Daoy (cell line): ENCODE measurements at places on chromosomes 3 and 15. TPM values are rescaled to one million over a fixed set of nuclear protein-coding genes. Genes with fewer than 3 reads are reported as not detected.

MED12L gene
- total RNA-seq = 1.8 and 2.7 TPM in 2 replicates

DNA sequence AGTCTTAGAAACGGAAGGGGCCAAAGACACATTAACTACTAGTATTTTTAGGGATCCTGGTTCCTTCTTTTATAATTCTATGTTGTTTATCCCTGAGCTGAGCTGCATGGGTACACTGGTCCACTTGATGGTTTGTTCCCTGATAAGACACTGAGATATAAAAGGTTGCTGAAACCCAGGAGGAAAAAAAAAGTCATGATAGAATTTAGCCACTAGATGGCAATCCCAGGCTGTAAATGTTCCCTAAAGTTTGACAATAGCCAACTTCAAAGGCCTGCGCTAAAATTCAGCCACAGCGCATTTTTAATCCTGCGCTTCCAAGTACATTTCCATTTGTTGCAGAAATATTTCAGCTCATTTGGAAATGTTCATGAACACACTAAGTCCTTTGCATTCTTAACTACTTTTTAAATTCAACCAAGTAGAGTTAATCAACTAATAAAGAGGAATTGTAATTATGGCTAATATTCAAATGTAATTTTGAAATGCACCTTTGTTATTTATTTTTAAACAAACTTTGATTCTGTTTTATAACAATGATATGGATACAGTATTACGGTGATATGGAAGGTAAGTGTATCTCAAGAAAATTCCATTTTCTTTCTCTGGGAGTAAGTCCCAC lies 249.3 kb upstream of the FEZF2 start:
- peak; percentile 25 for DNase-seq

DNA sequence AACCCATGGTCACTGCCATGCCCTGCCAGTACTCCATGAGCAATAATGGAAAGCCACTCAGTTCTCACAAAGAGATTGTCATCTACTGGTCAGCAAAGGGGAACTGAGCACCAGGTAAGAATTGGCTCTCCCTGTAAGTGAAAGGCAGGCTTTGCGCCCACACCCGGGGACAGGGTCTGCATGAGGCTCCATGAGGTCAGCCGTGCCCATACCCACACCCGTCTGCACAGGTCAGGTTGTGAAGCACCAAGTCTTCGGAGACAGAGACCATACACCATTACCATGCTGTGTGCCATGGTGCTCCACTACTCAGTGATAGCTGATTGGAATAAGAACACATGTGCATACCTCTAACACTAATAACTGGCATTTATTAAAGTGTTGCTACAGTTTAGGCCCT lies 322.9 kb downstream of the EPHB1 start:
- DNase-seq = no peak

DNA sequence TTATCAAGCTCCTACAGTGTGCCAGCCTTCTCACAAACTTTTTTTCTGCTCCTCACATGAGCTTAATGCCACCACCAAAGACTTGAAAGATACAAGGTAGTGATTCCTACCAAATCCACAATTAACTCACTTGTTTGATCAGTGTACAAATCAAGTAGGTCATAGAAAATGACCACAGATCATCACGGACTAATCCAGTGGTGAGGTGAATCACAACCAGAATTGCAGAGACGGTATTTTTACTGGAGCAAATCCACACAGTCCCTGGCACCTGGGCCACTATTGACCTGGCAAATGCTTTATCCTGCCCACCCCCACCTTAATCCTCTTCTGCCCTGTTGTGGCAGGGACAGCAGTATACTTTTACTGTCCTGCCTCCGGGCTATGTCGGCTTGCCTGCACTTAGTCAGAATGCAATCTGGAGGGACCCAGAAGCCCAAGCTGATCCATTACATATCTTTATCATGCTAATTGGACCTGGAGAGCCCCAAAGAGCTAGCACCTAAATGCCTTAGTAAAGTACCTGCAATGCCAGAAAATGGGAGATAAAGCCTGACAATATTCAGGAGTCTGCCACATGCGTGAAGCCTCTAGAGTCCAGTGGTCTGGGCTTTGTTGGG lies 83.9 kb upstream of the CDV3 start:
- DNase-seq = peak; percentile 22
